Activated T-cell treated with anti-CD3 and anti-CD28 coated beads, Interleukin-2, amount 50 U/mL, for 4 hours (primary cell): ENCODE measurements at places on chromosomes 6 and 20. TPM values are rescaled to one million over a fixed set of nuclear protein-coding genes. Genes with fewer than 3 reads are reported as not detected.

- DNase-seq: no peak
These were observed 129.4 kb upstream of the CENPW start for GRCh38 chr6:126210398-126211075.

GRCh38 chr6:77466055-77466450 lies 2.8 kb upstream of the HTR1B start:
- no peak for DNase-seq

DNA sequence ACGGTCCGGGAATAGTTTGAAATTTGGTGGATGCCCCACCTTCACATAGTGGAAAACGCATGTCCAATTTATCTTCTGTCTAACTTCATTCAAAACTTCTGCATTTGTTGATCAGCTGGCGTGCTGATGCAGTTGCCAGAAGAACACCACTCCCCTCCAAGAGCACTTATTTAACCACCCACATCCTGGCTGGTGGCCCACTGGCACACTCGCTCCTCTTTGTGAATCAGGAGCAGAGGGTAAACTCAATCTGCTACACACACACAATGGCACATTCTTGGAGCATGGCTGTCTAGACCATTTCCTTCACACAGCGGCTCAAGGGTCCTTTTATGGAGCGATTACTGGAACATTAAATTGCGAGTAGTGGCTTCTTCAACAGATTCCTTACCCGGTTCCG lies 55.1 kb upstream of the CEP162 start:
- no peak for DNase-seq

GRCh38 chr6:3571250-3571681 lies 114.4 kb upstream of the SLC22A23 start:
- no peak for DNase-seq

TIAM2 gene
- total RNA-seq: 12.2 TPM

COX4I2 gene
- total RNA-seq: not detected
